ENCODE measurements at places on chromosomes 16 and 17. TPM values are rescaled to one million over a fixed set of nuclear protein-coding genes. Genes with fewer than 3 reads are reported as not detected.
A peak's percentile ranks its signal among the peaks of the same experiment; 100 is the strongest.

DNA sequence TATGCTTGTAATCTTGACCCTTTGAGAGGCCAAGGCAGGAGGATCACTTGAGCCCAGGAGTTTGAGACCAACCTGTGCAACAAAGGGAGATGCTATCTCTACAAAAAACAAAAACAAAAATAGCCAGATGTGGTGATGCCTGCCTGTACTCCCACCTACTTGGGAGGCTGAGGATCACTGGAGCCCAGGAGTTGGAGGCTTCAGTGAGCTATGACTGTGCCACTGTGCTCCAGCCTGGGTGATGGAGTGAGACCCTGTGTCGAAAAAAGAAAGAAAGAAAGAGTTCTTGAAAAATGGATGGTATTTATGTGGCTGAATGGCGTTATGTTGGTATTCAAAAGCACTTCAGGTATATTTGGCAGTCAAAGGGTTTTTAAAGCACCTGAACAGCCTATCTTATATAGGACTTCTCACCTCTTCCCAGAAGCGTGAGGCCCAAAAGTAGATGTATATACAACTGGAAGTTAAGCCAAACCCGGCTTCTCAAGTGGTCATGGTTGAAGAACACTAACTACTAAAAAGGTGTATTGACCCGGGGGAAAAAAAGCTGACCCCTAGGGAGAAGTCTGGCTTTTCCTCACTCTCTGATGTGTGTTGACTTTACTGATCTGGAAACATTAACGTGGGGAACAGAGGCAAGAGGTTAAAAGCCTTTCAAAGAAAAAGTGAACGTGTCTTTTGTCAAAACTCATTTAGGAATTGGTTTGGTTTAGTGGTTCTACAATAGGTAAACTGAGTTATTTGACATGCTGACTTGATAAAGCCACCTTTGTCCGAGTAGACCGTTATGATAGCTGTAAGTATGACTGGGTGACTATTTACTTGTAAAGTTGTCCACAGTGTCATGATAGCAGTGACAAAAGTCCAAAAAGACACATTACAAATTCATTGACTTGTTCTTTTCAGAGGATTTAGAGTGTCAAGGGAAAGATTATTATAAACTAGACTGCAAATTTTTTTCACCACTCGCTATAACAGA lies 183.4 kb downstream of the IRX3 start:
- no peak for DNase-seq

DNA sequence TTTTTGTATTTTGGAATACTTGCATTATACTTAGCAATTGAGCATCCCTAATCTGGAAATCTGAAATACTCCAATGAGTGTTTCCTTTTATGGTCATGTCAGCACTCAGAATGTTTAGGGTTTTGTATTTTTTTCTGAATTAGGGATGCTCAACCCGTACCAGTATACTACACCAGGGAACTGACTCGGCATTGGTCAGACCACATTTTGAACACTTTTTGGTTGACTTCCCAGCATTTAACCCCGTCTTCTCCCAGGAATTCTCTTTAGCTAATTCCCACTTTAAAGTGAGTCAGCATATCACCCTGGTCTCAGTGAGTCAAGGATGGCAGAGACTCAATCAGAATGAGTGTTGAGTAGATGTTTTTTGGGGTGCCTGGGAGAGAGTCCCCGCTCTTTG lies 177.9 kb downstream of the SPECC1 start:
- no peak for DNase-seq

DNA sequence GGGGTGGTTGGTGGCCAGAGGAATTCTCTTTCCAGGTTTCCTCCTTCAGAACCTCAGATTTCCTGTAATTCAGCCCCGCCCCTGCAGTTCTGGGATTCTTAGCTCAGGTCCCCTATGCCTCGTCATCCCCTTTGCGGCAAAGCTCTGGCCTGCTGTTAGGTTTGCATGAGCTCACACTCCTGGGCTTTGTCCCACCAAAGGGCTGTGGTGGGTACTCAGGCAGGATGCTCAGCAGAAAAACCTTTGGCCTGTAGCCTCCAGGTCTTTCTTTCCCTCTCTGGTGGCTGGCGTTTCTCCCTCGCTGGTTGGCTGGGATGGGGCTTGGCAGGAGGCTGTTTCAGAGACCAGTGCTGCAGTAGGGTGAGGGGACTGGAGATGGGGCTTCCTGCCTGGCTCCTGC lies 9.6 kb upstream of the PLEKHG4 start:
- DNase-seq, result no peak

GRCh38 chr17:2852729-2853282 lies 56.6 kb downstream of the RAP1GAP2 start:
- no peak for DNase-seq

DNA sequence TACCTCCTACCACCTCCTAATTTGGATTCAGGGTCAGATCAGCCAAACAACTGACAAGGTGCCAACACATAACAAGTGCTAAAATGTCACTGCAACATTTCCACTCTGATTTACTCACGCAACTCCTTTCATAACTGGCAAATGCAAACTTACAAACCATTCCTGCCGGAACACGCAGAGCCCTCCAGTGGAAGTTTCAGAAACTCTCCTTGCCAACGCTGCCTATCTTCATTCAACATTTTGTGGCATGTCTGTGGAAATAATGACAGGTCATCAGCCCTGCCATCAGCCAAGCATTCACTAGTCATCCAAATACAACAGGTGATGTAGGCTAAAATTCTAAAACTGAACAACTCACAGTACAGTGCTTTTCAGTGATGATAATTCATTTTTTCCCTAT lies 37.7 kb upstream of the OR3A1 start:
- DNase-seq, result no peak

DNA sequence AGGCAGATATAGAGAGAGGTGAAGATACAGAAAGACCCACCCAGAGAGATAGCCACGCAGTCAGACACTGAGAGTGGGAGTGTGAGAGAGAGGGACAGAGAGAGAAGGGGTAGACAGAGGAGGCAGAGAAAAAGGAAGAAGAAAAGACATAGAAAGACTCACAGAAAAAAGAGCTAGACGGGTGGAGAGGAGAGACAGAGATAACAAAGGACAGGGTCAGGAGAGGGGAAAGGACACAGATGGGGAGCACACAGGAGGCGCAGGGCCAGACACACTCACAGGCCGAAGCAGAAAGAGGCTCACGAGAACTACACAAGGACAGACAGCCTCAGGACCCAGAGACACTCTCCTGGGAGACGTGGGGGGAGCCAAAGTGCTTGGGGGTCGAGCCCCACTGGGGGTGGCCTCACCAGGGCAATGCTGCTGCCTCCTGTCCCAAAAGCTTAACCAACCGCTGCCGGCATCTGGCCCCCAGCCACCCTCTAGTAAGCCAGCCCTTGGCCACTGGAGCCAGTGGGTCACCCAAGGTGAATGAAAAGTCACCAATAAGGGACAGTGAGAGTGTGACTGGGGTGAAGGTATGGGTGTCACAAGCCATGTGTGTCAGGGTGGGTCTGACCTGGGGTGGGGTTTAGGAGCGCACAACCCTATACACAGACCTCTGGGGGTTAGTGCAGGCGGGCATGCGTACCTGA lies 3.8 kb downstream of the ZNF385C start:
- DNase-seq, result no peak

GRCh38 chr16:67445913-67446907 lies 15.3 kb downstream of the HSD11B2 start:
- no peak for DNase-seq

DNA sequence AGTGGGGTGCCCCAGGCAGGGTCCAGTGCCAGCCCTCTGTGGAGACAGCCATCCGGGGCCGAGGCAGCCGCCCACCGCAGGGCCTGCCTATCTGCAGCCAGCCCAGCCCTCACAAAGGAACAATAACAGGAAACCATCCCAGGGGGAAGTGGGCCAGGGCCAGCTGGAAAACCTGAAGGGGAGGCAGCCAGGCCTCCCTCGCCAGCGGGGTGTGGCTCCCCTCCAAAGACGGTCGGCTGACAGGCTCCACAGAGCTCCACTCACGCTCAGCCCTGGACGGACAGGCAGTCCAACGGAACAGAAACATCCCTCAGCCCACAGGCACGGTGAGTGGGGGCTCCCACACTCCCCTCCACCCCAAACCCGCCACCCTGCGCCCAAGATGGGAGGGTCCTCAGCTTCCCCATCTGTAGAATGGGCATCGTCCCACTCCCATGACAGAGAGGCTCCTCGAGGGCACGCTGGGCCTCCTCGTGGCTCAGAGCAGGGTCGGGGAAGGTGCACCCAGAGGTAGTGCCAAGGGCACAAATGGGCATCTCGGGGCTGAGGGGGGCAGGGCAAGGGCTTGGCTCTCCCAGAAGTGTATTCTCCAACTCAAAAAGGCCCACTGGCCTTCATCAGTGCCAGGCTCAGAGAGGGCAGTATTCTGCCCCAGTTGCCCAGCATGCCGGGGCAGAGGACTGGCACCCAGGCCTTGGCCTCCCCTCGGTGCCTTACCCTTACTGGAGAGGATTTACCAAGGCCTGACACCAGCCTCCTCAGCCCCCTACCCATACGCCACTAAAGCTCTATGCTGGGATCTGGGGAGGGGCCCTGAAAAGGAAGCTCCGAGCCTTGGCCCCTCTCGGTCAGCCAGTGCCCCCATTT lies at the start of gene CDH5:
CDH5 (plus strand) TSS at position 259 of the 867 bp plus-strand sequence. CDS start 12,647 bp downstream, outside the sequence.
- no peak for DNase-seq

- DNase-seq, result peak; percentile 55
Observed at GRCh38 chr16:25257470-25257955, at the start of gene ZKSCAN2. Gene ZKSCAN2 (minus strand): TSS chr16:25257845. CDS start chr16:25257127, 718 bp downstream.

- DNase-seq, result no peak
Observed at GRCh38 chr16:66476328-66477027, 49.4 kb downstream of the BEAN1 start.

GRCh38 chr17:57888311-57889216 lies 38.7 kb upstream of the MRPS23 start:
- DNase-seq, result no peak

DNA sequence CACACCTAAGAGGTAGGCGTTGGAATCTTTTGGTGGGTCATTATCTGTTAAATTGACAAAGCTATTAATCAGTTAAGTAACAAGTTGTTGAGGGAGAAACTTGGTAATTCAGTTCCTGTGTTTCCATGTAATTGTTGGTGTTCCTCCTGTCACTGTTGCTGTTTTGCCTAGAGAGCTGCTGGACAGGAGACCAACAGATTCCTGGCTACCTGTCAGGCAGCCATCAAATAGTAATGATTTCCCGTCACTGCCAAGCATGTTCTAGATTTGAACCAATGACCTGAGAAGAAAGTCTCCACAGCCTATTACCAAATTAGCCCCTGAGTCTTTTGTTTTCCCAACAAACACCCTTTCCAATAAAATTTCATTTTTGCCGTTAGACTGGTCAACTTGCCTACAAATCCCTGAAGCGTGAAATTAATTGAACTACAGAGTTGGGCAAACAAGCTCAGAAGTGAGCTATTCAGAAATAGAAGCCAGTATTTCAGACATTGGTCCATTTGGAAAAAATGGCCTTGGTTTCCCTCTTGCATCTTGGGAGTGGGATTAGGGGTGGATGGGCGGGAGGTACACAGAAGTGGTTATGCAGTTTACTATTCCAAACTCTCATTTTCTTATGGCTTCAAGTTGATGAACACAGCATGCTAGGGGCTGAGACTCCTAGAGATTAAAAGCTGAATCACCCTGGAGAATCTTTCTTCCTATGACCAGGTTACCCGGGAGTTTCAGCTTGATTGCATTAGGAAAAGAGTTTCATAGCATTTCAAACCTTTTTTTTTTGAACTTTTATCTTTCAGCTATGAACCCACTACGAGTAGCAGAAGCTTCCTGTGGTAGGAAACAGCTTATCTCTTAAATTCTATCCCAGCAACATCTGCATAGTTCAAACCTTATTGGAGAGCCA lies 262.8 kb upstream of the MAF start:
- DNase-seq, result no peak

GRCh38 chr17:39928858-39929645 lies 1.5 kb downstream of the LRRC3C start:
- no peak for DNase-seq

- no peak for DNase-seq
Observed at GRCh38 chr17:18241229-18241871, 15.9 kb downstream of the LLGL1 start.

GRCh38 chr16:89289428-89290395 lies 72.2 kb downstream of the ZNF778 start:
- DNase-seq, result peak; percentile 49

- DNase-seq, result no peak
Observed at GRCh38 chr16:10685709-10686108, 9.0 kb downstream of the TEKT5 start.

GRCh38 chr16:57801809-57802340 lies 416 bp downstream of the KIFC3 start:
- no peak for DNase-seq

DNA sequence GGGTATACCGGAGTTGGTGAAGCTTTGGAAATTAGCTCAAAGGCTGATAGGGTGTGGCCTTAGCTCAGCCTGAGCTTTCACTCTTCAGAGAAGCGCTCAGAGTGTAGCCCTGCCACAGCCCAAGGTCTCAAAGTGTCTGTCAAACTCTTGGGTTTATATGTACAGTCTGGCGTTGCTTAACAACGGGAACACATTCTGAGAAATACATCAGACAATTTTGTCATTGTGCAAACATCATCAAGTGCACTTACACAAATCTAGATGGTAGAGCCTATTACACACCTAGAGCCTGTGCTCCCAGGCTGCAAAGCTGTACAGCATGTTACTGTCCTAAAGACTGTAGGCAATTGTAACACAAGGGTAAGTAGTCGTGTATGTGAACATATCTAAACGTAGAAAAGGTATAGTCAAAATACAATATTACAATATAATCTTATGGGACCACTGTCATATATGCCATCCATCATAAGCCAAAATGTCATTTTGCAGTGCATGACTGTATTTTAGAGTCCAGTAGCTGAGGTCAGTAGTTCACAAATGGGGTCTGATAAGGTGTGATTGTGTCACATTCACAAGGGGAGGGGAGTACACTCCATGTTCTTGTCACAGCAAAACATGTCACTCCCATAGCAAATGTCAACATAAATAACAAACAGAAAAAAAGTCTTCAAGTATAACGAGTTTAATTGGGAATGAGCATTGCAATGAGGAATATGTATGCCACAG lies 20.6 kb downstream of the CHAD start:
- no peak for DNase-seq

- DNase-seq, result no peak
Observed at GRCh38 chr16:56357765-56358322, 67.5 kb downstream of the AMFR start.

GRCh38 chr17:30790279-30790678 lies 34.2 kb downstream of the CRLF3 start:
- no peak for DNase-seq

HOXB6 gene
- polyA plus RNA-seq, result 173 TPM

GCGR gene
- 7.1 TPM for polyA plus RNA-seq

OR4D1 gene
- 0.03 TPM for polyA plus RNA-seq

TBX2 gene
- 112 TPM for polyA plus RNA-seq

TNFSF12 gene
- 26.6 TPM for polyA plus RNA-seq

NCBP3 gene
- 83.7 TPM for polyA plus RNA-seq

HOXB2 gene
- 42.7 TPM for polyA plus RNA-seq

CIBAR2 gene
- 0.55 TPM for polyA plus RNA-seq

HS3ST3A1 gene
- polyA plus RNA-seq, result 4.5 TPM

MC1R gene
- 2.9 TPM for polyA plus RNA-seq

Data from renal cortex interstitium (tissue), 15 donors.